Vagina (tissue), 2 donors: ENCODE measurements at places on chromosomes 1 and 21. TPM values are rescaled to one million over a fixed set of nuclear protein-coding genes. Genes with fewer than 3 reads are reported as not detected.

The OR2L8 gene
- total RNA-seq = not detected

The TCHHL1 gene
- total RNA-seq = not detected

The CENPS gene
- 1.2 TPM for total RNA-seq

The SLC45A1 gene
- total RNA-seq = 13.8 TPM

The RCSD1 gene
- 11.5 TPM for total RNA-seq

The RXFP4 gene
- total RNA-seq = not detected

The TMPRSS15 gene
- total RNA-seq = not detected

The CFHR1 gene
- total RNA-seq = not detected

DNA sequence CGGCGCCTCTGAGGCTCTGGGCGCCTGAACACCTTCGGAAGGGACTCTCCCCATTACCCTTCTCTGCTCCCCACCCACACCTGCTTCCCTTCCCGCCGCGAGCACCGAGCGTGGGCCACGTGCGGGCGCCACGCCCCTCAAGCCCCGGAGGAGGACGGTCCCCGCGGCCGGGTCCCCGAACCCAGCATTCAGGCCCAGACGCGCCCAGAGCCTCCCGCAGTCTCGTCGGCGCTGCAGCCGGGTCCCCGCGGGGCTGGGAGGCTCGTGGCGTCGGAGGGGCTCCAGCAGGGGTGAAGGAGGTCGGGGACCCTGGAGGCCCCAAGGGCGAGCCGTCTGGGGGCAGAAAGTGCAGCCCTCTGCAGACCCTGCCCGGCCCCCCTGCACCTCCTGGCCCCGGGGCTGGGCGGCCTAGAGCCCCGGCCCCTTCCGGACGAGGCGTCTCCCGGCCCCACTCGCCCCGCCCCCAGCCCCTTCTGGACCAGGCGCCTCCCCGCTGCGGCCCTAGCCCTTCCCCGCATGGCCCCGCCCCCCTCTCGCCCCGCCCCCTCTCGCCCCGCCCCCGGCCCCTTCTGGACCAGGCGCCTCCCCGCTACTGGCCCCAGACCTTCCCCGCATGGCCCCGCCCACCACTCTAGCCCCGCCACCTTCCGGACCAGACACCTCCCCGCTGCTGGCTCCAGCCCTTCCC lies 378 bp upstream of the SMIM1 start:
- H3K4me3 ChIP-seq = peak overlapping the region; percentile 67
- H3K27me3 ChIP-seq = no peaks in the 10 kb centered on the region
- peak overlapping the region; percentile 87 for H3K27ac ChIP-seq
- H3K36me3 ChIP-seq = no peaks in the 10 kb centered on the region
- DNase-seq = peak; percentile 93
- H3K4me1 ChIP-seq = peaks cover 54% of the 10 kb centered on the region

DNA sequence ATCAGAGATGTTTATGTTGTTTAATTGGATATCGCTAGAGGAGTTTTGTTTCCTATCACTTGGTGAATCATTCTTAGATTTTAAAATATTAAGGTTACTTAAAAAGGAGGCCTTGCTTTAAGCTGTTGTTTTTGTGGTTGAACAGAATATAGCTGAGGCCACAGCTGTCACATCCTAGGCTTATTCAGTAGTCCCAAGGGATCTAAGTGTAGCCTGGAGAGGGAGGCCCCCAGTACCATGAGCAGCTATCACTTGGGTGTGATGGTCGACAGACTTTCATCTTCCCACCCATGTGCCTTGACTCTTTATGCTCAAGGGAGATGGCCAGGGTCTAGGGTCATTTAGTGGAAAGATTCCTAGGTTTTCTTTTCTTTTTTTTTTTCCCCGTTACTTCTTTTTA lies 278.7 kb downstream of the HHAT start:
- no peak for DNase-seq
- no peaks in the 10 kb centered on the region for H3K27me3 ChIP-seq

DNA sequence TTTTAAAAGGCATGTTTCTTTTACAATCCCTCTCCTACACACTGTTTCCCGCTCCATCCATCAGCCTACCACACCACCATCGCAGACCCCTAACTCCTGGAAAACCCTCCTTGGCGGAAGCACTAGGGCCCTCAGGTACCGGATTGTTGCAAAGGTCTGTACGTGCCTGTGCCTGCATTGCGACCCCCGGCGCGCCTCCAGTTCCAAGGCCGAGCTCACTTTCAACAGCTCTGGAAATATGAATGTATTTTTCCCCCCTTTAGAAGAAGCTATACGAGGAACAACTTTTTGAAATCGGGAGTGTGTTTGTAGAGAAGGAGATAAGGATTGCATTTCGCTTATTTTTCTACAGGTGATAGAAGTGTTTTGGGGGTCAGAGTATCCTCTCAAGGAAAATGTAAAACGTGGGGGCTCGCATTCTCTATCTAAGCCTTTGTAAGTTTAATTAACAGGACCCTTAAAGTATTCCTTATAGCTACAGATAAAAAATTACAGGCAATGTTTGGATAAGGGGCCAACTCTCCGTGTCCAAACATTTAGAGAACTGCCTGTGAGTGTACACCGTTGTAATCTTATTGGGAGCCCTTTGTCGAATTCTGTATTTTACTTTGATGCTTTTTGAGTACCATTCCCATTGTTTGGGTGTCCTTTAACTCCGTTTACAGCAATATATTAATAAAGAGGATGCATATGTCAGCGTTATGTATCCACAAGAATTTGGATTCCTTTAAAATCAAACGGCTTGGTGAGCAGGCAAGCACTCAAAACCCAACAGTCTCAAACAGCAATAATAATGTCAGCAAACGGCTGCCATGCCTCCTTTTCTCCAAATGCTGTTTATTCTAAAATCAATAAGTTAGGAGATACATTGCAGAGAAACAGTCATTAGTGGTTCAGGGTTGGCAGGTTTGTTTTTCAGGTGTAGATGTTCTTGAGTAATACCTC lies 5.9 kb downstream of the PRRX1 start:
- H3K36me3 ChIP-seq = no peaks in the 10 kb centered on the region
- H3K4me3 ChIP-seq = peak overlapping the region; percentile 91
- no peak for DNase-seq

- H3K4me3 ChIP-seq = no peak overlapping the region
- no peak for DNase-seq
- H3K4me1 ChIP-seq = no peaks in the 10 kb centered on the region
- H3K27ac ChIP-seq = no peak overlapping the region
- H3K36me3 ChIP-seq = no peaks in the 10 kb centered on the region
Observed at GRCh38 chr1:203239526-203240305, 10.2 kb upstream of the CHIT1 start.

DNA sequence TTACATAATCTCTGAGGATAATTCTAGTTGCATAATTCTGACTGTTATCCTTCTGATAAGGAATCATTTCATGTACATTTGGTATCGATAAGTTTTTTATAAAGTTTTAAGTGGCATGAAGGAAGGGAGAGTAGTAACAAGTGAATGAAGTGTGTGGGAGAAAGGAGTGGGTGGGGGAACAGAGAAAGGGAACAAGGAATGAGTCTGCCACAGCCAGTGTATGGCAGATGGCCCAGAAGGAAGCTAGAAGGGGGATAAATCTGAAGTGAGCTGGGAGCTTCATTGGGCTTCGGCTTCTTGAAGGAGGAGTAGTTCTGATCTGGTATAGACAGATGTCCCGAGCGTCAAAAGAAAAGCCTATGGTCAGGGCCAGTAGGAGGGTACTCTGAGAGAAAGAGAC lies 18.6 kb downstream of the ZBTB40 start:
- DNase-seq = no peak
- H3K36me3 ChIP-seq = no peaks in the 10 kb centered on the region
- no peaks in the 10 kb centered on the region for H3K27me3 ChIP-seq
- no peak overlapping the region for H3K4me3 ChIP-seq
- H3K27ac ChIP-seq = no peak overlapping the region

DNA sequence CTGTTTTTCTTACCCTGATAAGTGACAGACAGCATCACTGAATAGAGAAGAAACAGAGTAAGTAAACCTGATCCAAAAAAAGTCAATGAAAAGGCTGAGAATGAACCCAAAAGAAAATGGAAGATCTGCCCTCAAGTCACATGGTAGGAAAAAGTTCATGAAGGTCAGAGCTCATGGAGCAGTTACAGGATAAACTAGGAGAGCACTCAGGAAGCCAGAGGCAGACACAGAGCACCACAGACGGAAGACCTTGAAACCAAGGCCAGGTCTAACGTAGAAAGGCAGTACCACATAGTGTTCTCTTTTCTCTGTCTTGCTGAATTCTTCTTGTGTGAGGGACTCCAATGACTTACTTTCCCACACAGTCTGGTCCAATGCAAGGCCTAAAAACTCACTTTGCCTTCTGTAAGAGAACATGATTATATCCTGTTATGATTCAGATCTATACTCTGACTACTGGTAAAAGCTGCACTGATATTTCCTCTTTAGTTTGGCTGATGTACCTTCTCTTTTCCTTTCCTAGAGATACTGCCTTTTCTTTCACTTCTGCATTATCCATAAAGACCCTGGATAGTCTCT lies 40.8 kb downstream of the RTCA start:
- no peaks in the 10 kb centered on the region for H3K4me1 ChIP-seq
- H3K27me3 ChIP-seq = no peaks in the 10 kb centered on the region
- H3K27ac ChIP-seq = no peak overlapping the region
- H3K4me3 ChIP-seq = no peak overlapping the region
- H3K36me3 ChIP-seq = no peaks in the 10 kb centered on the region

- H3K36me3 ChIP-seq = no peaks in the 10 kb centered on the region
- no peaks in the 10 kb centered on the region for H3K27me3 ChIP-seq
- no peak overlapping the region for H3K27ac ChIP-seq
- H3K4me3 ChIP-seq = no peak overlapping the region
Observed at GRCh38 chr1:209766051-209766450, 10.2 kb downstream of the TRAF3IP3 start.

DNA sequence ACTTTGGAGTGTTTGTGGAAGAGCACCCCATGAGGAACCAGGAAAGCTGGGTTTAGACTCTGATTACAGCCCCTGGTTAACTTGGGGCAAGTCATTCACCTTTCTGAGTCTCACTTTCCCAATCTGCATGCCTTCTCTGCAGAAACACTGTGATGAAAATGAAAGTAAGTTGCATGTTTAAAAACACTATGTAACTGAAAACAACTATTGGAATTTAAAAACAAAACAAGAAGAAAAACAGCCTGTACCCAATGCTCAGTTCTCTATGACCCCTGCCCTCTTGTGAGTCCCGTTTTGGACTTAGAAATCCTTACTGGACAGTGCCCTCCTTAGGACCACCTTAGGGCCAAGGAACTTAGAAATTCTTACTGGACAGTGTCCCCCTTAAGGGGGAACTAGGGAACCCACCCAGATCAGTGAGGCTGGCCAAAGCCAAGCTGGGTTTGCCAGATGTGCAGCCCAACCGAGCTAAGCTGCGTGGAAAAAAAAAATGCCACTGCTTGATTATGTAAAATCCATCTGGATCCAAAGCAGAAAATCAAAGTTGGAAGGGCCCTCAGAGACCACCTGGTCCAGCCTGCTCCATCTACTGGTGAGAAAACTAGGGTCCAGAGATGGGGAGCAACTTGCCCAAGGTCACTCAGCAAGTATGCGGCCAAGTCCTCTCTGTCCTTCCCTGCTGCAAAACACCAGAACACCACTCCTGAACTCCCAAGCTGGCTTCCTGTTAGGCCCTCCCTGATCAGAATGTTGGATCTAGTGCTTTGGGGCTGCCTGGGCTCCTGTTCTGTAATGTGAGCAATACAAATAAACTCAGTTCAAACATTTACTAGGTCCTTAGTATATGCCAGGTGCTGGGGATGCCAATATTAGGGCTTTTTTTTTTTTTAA lies 77.7 kb downstream of the MRPL37 start:
- no peaks in the 10 kb centered on the region for H3K27me3 ChIP-seq
- peaks cover 97% of the 10 kb centered on the region for H3K4me1 ChIP-seq
- H3K27ac ChIP-seq = peak overlapping the region; percentile 97

GRCh38 chr1:169487561-169487960 lies 1.8 kb upstream of the SLC19A2 start:
- peaks cover 26% of the 10 kb centered on the region for H3K4me1 ChIP-seq
- H3K27ac ChIP-seq = peak overlapping the region; percentile 89
- H3K4me3 ChIP-seq = no peak overlapping the region
- H3K27me3 ChIP-seq = no peaks in the 10 kb centered on the region
- DNase-seq = no peak

DNA sequence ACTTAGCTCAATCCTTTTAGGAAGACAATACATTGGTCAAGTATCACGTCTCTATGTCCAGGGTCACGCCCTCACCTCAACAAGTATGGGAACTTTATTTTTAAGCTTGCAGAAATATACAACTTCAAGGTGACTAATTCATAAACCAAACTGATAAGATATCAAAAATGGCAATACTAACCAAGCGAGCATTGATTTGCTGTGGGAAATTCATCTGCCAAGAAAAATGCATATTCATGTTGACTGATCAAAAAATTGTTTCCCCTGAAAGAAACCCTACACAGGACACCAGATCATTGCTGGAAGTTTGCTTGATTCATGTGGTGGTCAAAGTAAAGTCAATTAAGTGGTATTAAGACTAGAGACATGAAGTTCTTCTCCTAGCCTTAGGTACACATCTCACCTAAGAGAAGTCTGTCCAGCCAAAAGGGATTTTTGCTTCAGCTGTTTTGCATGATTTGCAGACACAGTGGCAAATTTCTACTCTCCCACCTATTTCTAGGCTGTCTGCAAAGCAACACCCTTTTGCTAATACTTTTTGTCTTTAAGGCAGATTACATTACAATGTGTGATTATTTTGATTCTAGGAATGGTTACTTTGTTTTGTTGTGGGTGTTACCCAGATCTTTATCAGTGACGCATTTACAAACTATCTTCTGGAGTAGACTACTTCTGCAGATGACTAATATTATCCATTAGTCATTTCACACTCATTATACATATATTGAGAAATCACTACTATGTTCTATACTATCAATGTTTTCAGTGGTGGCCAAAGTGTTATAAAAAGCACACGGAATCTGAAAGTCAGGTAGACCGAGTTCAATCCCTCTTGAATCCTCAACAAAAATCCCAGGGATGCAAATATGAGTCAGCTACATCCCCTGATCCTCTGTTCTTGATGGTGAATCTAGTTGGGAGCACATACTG lies 12.4 kb downstream of the SAMSN1 start:
- H3K4me1 ChIP-seq = peaks cover 2% of the 10 kb centered on the region
- no peak overlapping the region for H3K4me3 ChIP-seq
- no peaks in the 10 kb centered on the region for H3K27me3 ChIP-seq
- no peaks in the 10 kb centered on the region for H3K36me3 ChIP-seq
- DNase-seq = no peak
- H3K27ac ChIP-seq = no peak overlapping the region

GRCh38 chr1:111880881-111881837 lies 108.3 kb downstream of the KCND3 start:
- H3K4me1 ChIP-seq = no peaks in the 10 kb centered on the region
- H3K27me3 ChIP-seq = no peaks in the 10 kb centered on the region
- DNase-seq = no peak
- H3K36me3 ChIP-seq = no peaks in the 10 kb centered on the region
- no peak overlapping the region for H3K4me3 ChIP-seq
